ENCODE measurements at places on chromosomes 3 and 15.

- no peak for DNase-seq
Measured at GRCh38 chr15:59976480-59977271, 27.4 kb upstream of the FOXB1 start.

GRCh38 chr15:77768107-77768506, 135.4 kb upstream of the LINGO1 start:
- DNase-seq = no peak

GRCh38 chr3:149280671-149281349, 52.6 kb downstream of the TM4SF18 start:
- no peak for DNase-seq

DNA sequence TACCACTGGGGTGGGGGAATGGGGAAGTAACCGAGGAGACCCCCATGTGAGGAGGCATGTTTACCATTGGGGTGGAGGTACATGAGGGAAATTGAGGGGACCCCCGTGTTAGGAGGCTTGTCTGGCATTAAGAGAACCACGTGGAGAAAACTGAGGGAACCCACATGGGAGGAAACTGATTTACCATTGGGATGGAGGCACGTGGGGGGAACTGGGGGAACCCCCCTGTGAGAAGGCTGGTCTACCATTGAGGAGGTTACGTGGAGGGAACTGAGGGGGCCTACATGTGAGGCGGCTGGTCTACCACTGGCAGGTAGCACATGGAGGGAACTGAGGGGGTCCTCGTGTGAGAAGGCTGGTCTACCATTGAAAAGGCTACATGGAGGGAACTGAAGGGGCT, 159.4 kb downstream of the FBLN2 start:
- DNase-seq = peak; percentile 61

- DNase-seq = no peak
Measured at GRCh38 chr3:15805756-15806266, 8.0 kb upstream of the ANKRD28 start.

- DNase-seq = no peak
Measured at GRCh38 chr3:56894881-56895431, 93.2 kb upstream of the ARHGEF3 start.

- DNase-seq = no peak
Measured at GRCh38 chr3:184031187-184031792, at the start of gene HTR3D. TSS of gene HTR3D (plus strand) at chr3:184031742. CDS start at chr3:184031742, 0 bp downstream.

DNA sequence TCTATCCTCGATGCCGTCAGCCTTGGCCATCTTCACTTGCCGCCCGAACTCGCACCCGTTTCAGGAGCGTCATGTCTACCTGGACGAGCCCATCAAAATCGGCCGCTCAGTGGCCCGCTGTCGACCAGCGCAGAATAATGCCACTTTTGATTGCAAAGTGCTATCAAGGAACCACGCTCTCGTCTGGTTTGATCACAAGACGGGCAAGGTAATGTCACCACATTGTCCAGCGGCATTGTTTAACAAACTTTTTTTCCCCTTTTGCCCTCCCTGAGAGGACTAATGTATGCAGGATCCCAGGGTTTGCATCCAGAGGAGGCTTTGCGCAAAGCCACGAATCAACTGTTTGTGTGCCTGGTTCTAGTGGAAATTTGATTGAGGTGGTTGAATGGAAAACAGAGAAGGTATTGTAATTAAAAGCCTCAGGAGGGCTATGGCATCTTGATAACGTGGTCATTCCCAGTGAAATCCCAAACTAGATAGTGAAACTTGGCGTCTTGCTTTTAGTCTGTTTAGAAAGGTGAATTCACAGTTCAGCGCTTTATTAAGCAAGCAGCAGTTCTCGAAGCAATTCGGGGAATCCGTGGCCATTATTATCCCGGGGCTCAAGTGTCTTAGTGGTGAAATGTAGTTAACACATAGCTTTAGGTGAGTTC, 1.7 kb downstream of the SLMAP start:
- DNase-seq = no peak

GRCh38 chr3:31116651-31117050, 222.2 kb upstream of the GADL1 start:
- DNase-seq = no peak

DNA sequence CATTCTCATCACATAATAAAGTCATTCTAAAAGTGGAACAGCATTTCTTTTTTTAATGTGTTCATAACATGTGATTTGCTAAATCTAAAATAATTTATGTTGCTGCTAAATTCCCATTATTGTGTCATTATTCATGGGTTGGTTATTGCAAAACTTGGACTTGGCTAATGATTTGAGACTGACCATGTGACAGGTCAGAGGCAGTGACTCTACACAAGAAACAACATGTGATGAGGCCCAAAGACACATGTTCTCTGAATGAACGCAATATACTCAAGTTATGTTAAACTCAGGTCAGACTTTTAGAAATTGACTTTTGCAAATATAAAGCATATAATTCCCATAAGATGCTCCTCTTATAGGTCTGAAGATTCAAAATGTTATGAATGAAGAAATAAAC, 566.1 kb downstream of the TBL1XR1 start:
- no peak for DNase-seq
